Fibroblast of skin of back (primary cell): ENCODE measurements at places on chromosomes 4 and X.

- peak; percentile 70 for DNase-seq
Measured at GRCh38 chr4:5638976-5639375, 69.4 kb downstream of the EVC2 start.

GRCh38 chr4:135268369-135268768 is 1066.8 kb upstream of the PABPC4L start:
- DNase-seq: no peak

GRCh38 chrX:37380924-37381323 is 31.8 kb downstream of the PRRG1 start:
- peak; percentile 56 for DNase-seq

DNA sequence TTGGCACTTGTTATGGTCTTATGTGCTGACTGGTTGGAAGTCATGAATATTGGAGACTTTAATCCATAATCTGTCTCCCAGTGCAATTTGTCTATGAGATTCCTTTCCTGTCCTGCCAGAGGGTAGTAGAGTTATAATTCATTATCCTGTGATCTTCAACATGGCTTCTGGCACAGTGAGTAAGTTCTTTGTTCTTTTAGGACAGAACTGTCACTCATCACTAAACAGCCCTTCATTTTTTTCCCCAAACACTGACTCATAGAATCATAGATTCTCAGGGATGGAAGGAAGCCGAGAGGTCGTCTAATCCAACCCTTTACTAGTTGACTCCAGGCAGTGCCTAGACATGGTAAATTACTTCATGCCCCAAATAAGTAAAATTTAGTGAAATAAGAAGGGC is 78.4 kb downstream of the LUZP4 start:
- DNase-seq: peak; percentile 44

GRCh38 chr4:183876268-183876934 is 28.7 kb upstream of the STOX2 start:
- peak; percentile 71 for DNase-seq

GRCh38 chr4:71550220-71551165 is 211.7 kb downstream of the SLC4A4 start:
- DNase-seq: peak; percentile 33

GRCh38 chr4:141275834-141276233 is 55.1 kb downstream of the ZNF330 start:
- peak; percentile 89 for DNase-seq

- no peak for DNase-seq
Measured at GRCh38 chr4:150784305-150784704, 202.4 kb downstream of the MAB21L2 start.

DNA sequence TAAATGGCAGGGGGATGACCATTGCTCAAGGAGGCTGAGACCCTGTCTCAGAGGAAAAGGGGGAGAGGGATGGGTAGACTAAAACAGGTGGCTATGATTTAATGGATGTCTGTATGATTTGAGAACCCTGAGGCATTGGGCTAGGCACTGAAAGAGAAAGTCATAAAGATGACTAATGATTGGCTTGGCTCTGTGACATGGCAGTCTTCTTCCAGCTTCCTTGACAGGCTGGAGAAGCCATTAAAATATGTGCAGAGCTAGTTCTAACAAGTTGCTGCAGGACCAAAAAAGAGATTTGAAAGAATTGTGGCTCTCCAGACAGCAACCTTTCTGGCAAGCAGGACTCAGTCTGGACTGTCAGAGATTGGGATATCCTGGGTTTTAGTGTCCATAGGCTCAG is 53.6 kb downstream of the AMER1 start:
- no peak for DNase-seq

DNA sequence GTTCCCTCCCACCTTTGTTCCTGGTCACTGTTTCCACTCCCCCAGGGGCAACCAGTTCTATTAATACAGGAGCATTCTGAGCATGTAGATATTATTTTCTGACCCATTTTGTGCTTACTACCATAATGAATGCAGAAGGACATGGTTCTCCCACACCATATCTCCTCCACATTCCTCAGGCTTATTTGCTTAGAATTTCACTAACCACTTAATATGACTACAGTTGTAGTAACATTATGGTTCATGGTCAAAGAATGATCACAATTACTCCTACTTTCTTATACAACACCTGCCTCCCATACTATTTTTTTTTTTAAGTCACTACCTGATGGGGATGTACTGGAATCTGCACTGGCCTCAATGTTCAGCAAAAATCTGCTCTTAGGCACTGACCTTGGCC is 7.5 kb upstream of the FAM184B start:
- DNase-seq: no peak

- DNase-seq: no peak
Measured at GRCh38 chrX:9707306-9708033, 58.2 kb downstream of the GPR143 start.

DNA sequence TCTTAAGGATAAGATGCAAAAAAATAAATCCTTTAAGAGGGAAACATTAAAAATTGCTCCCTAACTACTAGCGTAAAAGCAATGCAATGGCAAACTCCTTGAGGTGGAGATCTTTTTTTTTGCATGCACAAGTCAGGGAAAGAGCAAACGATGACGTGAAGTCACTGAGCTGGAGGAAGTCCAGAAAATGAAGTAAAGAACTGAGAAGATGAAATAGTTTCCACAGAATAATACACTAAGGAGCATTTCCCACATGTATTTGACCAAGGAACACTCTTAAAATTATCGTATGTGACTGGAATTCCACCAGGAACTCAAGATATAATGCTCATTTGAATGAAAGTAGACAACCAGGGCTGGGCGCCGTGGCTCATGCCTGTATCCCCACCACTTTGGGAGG is 21.0 kb upstream of the DOCK11 start:
- no peak for DNase-seq

DNA sequence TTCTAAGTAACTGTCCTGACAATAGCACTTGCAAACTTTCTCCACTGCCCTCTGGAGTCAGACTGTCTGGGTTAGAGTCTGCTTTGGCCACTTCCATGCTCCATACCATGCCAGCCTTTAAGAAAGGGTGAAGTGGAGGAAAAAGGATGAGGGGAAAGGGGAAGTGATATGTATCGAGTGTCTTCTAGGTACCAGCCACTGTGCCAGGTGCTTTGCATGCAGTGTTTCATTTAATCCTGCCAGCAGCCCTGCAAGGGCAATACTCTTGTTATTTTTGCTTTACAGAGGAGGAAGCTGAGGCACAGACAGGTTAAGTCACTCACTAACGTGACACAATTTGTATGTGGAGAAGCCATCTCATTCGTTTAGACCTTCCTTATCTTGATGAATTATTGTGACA is 55.6 kb downstream of the RTL9 start:
- no peak for DNase-seq

DNA sequence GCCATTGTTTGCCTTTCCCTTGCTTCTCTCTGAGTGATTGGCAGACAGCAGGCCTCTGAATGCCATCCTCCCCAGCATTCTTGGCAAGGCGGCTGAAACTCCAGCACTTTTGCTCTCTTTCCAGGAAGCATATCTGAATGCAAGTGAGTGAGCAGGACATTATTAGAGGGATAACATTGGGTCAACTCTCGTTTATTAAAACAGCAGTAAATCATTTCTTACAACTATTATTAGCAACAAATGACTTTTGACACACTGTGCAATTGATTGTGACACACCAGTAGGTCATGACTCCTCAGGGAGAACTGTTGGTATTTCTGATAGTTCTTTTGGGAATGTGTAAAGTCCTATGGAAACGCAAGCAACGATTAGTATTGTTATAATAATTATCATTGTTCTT is 103.8 kb downstream of the EFNB1 start:
- DNase-seq: peak; percentile 22
